ENCODE measurements at places on chromosomes 6 and 20.

- no peak for DNase-seq
These were observed 3.2 kb upstream of the ABT1 start for GRCh38 chr6:26593278-26594130.

DNA sequence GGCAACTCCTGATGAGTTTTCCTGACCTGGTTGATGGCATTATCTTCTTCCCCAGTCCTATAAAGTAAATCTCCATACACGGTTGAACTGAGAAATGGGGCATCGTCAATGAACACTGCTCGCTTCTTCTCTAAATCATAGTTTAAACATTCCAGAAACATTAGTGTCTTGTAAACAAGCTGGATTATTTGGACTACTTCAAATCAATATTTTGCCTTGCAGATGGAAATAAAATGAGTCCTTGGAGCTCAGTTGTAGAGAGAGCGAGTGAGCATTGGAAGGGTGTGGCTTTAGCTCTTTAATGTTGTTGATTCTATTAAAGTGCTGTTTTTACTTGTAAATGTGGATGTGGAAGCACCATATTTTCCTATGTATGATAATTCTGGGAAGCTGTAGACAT, 18.4 kb downstream of the C6orf89 start:
- no peak for DNase-seq

GRCh38 chr20:44683263-44684046, 31.7 kb upstream of the CCN5 start:
- DNase-seq = peak; percentile 7

DNA sequence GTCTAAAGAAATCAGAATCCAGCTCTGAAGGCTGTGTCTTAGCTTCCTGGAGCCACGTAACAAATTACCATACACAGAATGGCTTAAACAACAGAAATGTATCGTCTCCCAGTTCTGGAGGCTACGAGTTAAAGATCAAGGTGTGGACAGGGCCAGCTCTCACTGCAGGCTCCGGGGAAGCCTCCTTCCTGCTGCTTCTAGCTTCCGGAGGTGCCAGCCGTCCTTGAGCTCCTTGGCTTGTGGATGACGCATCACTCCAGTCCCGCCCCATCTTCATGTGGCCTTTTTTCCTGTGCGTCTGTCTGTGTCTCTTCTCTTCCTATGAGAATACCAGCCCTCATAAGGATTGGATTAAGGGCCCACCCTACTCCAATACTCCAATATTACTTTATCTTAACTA, 319.1 kb upstream of the QKI start:
- DNase-seq = no peak

- no peak for DNase-seq
These were observed 1932.2 kb upstream of the DEFB115 start for GRCh38 chr20:29325304-29325640.

GRCh38 chr20:16712511-16712947, 17.3 kb upstream of the SNRPB2 start:
- DNase-seq = no peak

DNA sequence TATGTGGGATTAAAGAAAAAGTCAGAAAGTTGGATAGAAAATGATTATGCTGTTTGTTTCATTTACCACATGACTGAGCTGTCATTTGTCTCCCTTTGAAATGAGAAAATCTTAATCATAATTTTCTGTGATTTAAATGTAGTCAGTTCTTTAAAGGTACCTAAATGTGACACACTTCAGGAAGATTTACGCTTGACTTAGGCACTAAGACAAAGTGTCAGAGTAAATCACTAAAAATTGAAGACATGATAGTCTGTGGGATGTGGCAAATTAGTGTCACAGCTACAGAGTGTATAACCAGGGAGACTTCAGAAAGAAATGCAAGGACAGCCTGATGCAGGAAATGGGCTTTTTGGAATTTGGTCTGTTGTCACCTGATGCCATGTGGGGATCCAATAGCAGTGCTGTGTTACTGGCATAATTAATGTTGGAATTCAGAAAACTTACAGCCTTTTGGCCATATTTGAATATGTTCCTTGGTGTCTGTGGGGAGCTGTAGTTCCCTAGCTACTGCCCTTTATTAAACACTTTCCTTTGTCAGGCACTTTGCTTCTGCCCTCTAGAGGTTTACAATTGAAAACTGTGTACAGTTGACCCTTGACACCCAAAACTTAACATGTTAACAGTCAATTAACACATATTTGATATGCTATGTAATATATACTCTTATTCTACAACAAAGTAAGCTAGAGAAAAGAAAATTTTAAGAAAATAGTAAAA, 493.8 kb downstream of the UTRN start:
- no peak for DNase-seq

GRCh38 chr20:50077818-50078601, 34.9 kb downstream of the UBE2V1 start:
- no peak for DNase-seq

DNA sequence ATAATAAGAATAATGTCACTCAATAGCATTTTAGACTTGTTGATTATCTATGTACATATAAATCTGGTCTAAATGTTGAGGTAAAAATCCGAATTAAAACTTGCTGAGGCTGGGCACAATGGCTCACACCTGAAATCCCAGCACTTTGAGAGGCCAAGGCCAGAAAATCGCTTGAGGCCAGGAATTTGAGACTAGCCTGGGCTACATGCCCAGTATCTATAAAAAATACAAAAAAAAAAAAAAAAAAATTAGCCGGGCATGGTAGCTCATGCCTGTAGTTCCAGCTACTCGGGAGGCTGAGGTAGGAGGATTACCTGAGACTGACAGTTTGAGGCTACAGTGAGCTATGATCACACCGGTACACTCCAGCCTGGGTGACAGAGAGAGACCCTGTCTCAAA, 34.2 kb upstream of the SUPT3H start:
- no peak for DNase-seq

- no peak for DNase-seq
These were observed 45.2 kb downstream of the PPP1R3G start for GRCh38 chr6:5130135-5130866.

GRCh38 chr6:106553440-106553839, 75.9 kb downstream of the RTN4IP1 start:
- no peak for DNase-seq

DNA sequence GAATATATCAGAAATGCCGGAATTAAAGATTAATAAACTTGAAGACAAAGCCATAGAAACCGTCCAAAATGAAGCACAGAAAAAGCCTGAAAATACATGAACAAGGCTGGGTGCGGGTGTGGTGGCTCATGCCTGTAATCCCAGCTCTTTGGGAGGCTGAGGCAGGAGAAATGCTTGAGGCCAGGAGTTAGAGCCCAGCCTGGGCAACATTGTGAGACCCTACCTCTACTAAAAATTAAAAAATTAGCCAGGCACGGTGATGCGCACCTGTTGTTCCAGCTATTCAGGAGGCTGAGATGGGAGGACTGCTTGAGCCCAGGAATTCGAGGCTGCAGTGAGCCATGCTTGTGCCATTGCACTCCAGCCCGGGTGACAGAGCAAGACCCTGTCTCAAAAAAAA, 32.9 kb downstream of the REV3L start:
- DNase-seq = no peak

- no peak for DNase-seq
These were observed 2.4 kb upstream of the HLA-F start for GRCh38 chr6:29720863-29721262.

DNA sequence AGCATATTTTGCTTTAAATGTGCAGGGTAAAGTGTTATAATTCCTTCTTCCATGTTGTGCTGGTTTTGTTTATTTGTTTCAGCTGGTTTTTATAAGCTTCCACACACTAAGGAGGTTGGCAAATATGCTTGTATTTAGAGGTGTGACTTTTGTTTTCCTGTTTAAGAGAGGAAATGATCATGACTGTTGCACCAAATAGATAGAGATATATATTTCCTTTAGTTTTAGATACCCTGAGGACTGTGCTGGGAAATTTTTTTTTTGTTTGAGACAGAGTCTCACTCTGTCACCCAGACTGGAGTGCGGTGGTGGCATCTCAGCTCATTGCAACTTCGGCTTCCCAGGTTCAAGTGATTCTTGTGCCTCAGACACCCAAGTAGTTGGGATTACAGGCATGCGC, 5.8 kb downstream of the TBPL1 start:
- no peak for DNase-seq

DNA sequence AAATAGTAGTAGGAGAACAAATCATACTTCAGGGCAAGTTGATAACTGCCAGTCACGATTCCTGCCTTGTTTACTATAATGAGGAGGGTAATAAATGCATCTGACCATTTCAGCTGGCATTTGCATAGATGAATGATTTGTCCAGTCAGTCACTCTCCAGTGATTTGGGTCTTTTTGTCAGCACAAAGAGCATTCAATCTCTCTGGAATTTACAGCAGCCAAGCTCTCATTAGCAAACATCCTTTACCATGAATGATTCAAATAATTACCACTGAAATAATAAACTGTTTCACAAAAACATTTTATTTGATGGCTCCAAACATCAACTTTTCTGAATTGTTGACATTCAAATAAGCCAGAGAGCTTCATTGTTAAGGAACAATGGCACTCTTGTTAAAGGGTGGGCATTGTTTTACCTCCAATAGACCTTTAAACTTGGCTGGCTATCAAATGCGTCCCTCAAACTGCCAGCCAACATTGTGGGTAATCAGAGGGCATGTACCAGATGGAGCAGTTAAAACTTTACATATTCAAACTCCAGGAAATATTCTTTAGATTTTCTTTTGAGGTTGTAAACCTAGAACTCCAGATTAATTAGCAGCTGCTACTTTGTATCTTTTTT, 30.0 kb upstream of the FBXL4 start:
- no peak for DNase-seq

- DNase-seq = no peak
These were observed 896 bp downstream of the SYS1 start for GRCh38 chr20:45363611-45364492.

DNA sequence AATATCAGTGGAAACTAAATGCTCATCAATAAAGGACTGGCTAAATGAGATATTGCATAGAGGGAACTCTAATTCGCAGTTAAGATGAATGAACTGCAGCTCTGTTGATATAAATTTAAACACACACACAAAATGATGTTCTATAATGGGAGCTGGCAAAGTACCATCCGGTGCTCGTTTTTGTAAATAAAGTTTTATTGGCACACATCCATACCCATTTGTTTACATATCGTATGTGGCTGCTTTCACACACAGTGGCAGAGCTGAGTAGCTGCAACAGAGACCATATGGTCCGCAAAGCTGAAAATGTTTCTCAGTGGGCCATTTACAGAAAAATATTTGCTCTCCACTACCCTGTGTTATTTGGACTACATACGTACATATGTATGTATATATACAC, 120.7 kb downstream of the EDN3 start:
- DNase-seq = no peak

GRCh38 chr6:149895833-149896271, 2.1 kb downstream of the RAET1E start:
- DNase-seq = peak; percentile 1

GRCh38 chr6:97885828-97886227, 602.8 kb upstream of the MMS22L start:
- no peak for DNase-seq

GRCh38 chr6:36160147-36160760, 29.9 kb downstream of the MAPK13 start:
- no peak for DNase-seq

GRCh38 chr6:151914484-151914883, 107.0 kb downstream of the ESR1 start:
- DNase-seq = no peak

DNA sequence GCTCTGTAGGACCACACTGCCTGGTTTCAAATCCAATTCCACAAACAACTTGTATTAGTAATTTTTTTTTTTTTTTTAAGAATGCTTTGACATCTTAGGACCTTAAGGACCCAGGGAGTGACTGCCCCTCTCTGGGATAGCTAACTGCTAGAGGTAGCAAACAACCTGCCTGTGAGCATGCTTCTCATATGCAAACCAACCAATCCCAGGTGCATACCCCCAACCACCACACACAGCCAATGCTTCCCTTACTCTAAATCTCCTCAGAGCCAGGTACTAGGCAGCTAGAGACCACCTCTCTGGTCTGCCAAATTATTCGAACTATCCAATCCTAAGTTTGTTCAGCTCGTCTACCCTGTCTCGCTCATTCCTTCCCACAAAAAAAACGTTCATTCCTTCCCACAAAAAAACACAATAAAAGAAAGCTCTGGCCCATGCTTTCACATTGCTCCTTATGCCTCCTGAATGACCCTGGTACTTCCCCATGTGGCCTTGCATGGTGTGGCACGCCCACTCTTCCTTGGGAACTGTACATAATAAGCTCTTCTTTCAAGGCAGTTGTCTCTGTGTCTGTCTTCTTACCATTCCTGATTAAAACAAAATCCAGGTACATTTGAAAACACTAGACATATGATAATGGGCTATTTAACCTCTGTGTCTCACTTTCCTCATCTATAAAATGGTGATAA, 6.4 kb downstream of the SERAC1 start:
- no peak for DNase-seq

DNA sequence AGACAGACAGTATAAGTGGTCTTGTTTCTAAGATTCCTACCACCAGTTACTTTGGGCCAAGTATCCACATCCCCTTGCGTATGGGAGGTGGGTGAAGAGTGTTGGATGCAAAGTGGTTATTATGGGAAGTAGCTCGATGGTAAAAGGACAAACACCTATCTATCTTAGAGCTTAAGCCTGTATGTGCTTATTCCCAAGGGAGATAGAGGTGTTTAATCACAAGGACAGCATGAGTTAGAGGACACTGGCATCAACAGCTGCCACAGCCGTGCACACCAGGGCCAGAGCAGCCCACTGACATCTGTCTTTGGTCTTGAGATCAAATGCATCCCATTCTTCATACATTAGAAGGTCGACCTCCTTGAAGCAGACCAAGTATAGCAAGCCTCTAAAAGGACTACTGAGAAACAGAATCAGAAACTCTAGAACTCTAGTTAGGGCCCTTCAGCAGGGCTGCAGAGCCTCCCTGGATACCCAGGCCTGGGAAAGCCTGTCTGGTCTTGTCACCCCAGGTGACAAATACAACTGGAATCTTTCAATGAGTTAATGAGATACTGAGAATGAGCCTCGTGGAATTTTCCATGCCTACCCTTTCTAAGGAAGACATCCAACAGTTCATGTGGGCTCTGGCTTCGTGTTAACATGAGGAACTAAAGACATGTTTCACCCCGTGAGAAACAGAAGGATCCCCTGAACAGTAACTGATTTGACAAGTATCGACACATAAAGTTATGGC, 28.7 kb downstream of the TXNDC5 start:
- no peak for DNase-seq

DNA sequence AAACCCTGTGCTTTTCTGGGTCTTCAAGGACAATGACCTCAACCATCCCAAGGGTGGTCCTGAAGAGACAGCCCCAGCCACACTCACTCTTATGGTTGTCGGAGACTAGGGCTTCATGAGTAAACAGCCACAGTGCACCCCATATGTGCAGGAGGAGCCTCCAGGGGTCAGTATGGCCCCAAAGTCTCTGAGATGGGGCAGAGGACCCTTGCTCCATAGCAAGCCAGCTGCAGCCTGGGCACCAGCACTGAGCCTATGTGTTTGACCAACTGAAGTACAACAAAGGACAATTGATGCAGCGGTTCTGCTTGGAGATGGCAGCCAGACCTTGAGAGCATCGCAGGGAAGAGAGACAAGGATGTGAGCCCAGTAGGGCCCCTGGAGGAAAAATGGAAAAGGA, 112.2 kb downstream of the LRFN2 start:
- no peak for DNase-seq
